Activated T-cell treated with anti-CD3 and anti-CD28 coated beads, Interleukin-2, amount 50 U/mL, for 72 hours (primary cell): ENCODE measurements at places on chromosomes 4 and X.

- DNase-seq: no peak
Measured at GRCh38 chr4:174259580-174259979, 23.9 kb downstream of the FBXO8 start.

GRCh38 chr4:127139788-127140286 is 492.9 kb upstream of the INTU start:
- no peak for DNase-seq

GRCh38 chr4:54277691-54278090 is 48.6 kb downstream of the PDGFRA start:
- DNase-seq: peak; percentile 2

- no peak for DNase-seq
Measured at GRCh38 chr4:139958739-139959098, 195.3 kb downstream of the MAML3 start.

DNA sequence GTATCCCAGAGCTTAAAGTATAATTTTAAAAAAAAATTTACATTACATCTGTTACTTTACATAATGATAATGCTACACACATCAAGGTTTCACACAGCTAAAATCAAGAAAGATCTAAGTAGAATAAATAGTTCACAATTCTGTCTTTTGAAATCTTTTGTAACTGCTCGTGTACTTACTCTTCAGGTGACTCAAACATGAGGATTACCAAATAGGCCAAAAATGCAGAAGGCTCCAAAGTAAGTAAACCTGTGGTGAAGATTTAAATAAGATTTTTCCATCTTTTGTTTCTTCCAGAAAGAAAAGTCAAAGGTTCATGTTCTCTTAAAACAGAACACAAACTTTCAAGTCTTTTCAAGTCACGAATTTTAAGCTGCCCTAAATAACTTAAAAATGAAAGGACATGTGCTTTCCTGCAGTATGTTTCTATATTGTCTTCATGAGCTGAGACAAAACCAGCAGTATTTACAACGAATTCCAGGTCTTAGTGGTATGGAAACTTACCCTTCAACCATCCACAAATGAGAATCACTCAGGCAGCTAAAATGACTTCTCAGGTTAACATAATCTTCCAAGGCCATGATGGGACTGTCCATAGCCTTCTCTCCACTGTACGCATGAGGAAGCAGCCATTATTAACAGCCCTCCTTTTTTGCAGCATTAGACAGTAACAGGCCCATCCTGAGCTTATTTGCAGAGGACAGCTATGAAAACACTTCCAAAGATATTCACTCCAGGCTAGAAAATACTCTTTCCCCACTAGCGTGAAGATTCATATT is 172.8 kb upstream of the EDNRA start:
- DNase-seq: no peak

DNA sequence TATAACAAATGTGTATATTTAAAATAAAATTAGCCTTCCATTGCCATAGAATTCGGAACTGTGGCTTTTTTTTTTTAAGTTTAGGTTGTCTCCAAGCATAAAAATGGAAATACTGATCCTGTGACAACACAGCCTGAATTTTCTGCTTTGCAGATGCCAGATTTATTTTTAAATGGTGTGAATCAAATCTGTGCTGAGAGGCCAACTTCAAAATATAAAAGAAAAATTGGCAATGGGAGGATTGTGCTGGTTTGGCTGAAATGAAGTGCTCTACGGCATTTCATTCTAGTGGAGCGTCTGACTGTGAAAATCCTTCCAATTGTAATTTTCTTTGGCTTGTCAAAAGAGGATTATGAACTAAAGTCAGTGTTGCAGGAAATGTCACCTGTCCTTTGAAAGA is 580.3 kb upstream of the ZFP42 start:
- no peak for DNase-seq

DNA sequence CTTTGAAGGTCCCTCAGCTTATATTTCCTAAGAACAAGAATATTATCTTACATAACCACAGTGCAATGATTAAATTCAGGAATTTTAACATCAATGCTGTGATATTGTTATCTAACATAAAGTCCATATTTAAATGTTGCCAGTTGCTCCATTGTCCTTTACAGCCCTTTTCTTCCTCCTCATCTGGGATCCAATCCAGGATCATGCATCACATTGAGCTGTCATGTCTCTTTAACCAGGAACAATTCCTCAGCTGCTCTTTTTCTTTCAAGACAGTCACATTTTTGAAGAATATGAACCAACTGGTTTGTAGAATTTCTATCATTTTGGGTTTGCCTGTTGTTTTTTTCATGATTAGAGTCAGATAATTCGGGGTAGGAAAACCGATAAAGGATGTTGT is 12.0 kb downstream of the TMSB4X start:
- DNase-seq: no peak

DNA sequence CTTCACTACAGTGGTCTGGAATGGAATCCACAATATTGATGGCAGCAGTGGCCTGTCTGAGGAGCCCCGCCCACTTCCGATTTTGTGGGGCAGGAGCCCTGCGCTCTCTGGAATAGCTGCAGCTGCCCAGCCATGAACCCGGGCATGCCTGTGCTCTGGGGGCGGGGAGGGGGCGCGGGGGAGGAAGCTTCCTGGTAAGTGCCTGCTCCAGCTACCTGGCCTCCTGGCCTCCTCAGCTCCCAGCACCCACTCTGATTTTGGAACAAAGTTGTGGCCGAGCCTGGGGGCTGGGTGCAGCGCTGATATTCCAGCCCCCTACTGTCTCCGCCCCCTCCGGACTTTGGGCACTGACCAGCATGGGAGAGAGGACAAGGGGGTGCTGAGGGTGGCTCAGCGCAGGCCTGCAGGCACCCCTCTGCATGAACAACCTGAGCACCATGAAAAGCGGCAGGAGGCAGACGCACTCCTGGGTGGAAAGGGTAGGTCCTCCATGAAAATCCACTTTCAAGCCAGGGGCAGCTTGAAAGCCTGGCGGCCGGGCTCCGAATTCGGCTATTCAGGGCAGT is 972.7 kb upstream of the AGA start:
- DNase-seq: no peak

DNA sequence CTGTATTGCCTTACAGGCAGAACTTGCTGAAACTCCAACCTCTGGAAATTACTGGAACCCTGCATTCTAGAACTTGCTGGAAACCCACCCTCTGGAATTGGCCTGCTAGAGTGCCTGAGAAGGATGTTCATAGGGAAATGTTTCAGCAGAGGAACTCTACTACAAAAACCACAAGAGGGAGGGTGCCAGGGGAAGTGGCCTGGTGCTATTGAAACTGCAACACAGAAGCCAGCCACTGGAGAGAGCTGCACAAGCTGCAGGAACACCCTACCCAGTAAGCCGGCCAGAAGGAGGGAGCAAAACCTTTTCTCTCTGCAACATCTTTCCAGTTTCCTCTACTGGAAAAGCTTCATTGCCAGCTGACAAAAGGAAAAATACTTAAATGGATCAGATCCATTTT is 2.5 kb upstream of the BRWD3 start:
- DNase-seq: peak; percentile 8
